ENCODE measurements at places on chromosomes 1 and 21.
A peak's percentile ranks its signal among the peaks of the same experiment; 100 is the strongest.

DNA sequence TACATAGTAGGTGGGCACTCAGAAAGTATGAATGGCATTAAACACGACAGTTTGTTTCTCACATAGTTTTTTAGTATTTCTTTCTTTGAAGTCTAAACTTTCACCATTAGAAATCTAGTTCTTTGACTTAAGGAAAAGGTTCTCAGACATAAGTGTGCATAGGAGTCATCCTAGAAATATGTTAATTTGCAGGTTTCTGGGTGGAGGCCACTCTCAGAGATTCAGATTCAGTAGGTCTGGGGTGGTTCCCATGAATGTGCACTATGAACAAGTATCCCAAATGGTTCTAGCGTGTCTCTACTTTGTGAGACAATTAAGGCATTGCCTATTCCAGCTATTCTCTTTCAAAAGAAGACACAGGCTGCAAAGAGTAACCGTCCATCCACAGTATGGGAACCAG is 119.3 kb downstream of the NGF start:
- DNase-seq: no peak

GRCh38 chr1:185477638-185478580 is 160.9 kb upstream of the IVNS1ABP start:
- no peak for DNase-seq

GRCh38 chr1:2594641-2595131 is 8.1 kb downstream of the PRXL2B start:
- DNase-seq: no peak

- DNase-seq: peak; percentile 99
These were observed 66.6 kb upstream of the LAPTM5 start for GRCh38 chr1:30823969-30824735.

- no peak for DNase-seq
These were observed 1.7 kb downstream of the RHOU start for GRCh38 chr1:228736844-228737445.

DNA sequence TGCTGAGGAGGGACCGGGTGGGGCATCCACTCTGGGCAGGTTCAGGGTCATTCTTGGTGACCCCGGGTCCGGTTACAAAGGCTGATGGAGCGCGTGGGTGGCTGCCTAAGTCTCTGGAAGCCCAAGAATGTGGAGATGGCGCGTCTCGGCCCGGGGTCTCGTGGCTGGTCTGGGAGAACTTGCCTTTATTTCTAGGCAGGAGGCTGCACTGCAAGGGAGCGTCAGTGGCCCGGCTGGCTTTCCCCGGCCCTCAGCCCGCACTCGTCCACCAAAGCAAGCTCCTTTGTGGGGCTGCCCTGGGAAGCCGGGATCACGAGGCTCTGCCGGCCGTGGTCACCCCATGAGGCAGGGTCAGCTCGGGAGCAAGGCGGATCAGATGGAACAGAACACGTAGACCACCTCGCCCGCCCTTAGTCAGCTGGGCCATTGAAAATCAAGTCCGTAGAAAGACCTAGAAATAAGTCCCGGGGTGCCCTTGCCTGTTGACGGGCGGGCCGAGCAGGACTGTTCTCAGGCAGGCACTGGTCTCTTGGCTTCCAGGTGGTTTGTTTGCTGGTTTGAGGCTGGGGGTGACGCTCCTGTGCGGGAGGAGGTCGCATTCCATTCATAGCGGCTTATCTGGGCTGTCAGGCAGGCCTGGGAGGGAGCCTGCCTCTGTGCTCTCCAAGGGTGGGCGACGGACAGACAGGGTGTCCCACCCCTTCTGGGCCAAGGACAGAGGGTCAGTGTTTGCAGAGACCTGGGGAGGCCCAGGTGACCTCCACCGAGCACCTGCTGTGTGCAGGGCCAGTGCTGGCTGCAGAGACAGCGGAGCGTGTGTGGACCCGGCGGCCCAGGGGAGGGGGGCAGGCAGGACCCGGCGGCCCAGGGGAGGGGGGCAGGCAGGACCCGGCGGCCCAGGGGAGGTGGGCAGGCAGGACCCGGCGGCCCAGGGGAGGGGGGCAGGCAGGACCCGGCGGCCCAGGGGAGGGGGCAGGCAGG is 25.8 kb downstream of the COL18A1 start:
- no peak for DNase-seq

GRCh38 chr1:31335007-31335406 is 37.9 kb downstream of the FABP3 start:
- peak; percentile 19 for DNase-seq

GRCh38 chr21:34517491-34518245 is 5.7 kb upstream of the KCNE1 start:
- DNase-seq: no peak

DNA sequence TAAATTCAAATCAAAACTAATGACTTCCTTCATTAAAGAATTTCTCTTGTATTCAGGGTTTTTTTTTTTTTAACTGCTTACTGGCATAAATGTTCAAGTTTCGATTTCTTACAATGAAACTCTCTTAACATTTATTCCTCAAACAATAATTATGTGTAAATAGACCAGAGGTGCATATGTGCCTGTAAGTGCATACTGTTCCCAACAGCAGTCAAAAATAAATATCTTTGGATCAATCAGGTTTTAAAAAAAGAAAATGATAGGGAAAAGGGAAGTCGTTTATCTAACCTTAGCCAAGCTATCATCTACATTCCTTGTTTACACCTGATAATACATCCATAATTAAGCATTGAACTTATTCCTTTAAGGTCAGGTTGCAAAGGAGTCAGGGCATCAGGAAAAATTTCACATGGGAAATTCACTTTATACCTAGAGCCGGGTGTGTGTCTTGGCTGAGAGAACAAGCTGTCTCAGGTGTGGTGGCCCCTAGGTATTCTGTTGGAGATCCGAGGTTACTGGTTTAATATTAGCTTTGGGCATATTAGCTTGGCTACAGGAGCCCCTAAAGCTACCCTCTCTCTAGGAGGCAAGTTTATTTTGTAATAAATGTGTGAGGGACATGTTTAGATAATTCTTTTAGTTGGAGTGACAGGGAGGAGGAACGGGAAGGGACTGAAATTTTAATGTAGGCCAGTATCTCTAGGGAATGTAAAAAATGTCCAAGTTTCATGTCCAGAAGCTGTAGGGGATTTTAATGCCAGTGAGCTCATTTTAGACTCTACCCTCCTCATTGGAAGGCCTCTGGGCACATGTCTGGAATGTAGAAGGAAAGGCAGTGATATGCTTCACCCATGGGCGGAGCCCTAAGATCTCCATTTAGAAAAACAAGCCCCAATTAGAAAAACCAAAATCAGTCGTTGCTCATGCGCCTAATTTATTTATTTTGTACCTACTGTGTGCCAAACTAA is 327.9 kb upstream of the PROX1 start:
- DNase-seq: no peak

DNA sequence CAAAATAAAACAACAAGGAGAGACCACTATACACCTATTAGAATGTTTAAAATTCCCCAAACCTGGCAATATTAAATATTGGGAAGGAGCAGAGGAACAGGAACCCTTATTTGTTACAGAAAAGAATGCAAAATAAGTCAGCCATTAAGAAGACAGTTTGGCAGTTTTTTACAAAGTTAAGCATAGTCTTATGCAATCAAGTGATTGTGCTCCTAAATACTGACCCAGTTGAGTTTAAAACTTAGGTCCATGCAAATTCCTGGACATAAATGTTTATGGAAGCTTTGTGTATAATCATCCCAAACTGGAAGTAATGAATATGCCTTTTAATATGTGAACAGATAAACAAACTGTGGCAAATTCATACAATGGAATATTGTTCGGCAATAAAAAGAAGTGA is 72.9 kb upstream of the RGS4 start:
- no peak for DNase-seq

GRCh38 chr1:239725933-239726332 is 339.6 kb downstream of the CHRM3 start:
- no peak for DNase-seq

DNA sequence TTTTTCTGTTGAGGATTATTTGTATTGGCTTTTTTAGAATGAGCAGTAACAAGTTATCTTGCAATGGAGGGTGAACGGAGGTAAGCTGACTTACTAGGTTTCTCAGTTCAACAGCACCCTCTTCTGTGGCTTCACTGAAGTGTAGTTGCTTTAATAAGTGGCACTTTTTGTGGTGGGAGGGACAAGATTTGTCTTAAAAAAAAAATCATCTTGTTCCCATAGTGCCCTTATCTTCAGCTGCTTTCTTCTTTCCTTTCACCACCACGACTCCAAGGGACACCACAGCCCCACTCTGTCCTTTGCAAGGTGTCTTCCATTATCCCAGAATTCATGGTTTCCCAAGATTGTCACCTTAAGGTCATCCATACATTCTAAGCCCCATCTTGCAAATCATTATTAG is 92.9 kb downstream of the PIGK start:
- DNase-seq: peak; percentile 76

GRCh38 chr1:26531651-26532131 is 2.1 kb downstream of the RPS6KA1 start:
- DNase-seq: no peak

- no peak for DNase-seq
These were observed 125.9 kb downstream of the DMRTB1 start for GRCh38 chr1:53585129-53585528.

DNA sequence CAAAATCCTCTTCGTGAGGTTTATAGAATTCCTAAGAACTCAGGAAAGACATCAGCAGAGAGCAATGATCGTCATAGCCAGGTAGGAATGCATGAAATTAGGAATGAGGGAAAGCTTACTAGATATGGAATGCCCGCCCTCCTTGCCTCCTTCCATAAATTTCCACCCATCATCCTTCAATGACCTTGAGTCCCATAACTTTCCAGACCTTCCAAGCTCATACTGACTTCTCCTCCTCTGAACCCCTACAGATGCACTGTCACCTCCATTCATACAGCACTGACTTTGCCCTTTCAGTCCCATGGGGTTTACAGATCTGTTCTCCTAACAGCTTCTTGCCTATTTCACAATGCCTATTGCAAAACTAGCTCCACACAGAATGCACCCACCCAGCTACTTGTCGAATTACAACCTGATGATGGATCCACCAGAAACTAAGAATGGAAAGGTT is 23.8 kb upstream of the PPP1R15B start:
- DNase-seq: no peak

GRCh38 chr1:21335750-21336224 is 45.5 kb upstream of the ECE1 start:
- no peak for DNase-seq

DNA sequence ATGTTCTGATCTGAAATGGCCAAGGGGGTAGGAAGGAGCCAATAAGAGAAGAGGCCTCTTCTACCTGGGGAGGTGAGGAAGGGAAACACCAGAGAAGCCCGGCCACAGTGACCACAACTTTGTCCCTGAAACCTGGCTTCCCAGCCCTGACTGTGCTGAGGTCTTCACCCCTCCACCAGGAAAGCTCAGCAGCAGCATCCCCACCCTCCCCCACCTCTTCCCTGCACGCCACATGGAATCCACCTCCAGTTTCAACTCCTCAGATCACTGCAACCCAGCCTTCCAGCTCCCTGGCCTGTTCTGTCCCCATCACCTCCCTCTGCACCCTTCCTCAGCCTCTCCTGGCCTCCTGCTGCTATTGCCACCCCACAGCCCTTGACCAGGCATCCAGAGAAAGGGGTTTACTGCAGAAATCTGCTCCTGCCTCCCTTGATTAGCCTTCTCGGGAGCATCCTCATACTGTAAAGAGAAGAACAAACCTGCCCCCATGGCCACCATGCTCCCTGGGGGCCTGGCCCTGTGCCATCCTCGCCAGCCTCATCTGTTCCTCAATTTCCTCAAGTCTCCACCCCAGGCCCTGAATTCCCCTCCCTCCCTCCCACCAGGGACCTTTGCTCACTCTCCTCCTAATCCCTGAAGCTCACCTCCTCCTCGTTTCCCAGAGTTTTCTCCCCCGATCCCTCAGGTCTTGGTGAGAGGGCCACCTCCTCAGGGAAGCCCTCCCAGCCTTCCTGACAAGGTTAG is 450.9 kb downstream of the MATN1 start:
- no peak for DNase-seq

DNA sequence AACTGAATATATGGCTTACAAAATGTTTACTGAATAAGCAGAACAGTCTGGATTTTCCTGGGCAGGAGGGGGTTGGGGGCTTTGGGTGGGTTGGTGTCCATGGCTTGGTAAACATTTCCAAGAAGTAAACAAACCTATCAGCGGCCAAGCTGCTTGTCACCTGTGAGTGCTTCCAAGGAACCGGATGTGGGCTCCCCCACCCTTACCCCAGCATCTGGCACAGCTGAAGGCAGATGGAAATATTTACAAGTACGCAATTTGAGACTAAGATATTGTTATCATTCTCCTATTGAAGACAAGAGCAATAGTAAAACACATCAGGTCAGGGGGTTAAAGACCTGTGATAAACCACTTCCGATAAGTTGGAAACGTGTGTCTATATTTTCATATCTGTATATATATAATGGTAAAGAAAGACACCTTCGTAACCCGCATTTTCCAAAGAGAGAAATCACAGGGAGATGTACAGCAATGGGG is at the start of gene CLCA1:
Gene CLCA1, plus strand, starts transcription at position 427 of the 477 bp plus-strand sequence. Its CDS starts 45 bp downstream, at position 472.
- DNase-seq: no peak

DNA sequence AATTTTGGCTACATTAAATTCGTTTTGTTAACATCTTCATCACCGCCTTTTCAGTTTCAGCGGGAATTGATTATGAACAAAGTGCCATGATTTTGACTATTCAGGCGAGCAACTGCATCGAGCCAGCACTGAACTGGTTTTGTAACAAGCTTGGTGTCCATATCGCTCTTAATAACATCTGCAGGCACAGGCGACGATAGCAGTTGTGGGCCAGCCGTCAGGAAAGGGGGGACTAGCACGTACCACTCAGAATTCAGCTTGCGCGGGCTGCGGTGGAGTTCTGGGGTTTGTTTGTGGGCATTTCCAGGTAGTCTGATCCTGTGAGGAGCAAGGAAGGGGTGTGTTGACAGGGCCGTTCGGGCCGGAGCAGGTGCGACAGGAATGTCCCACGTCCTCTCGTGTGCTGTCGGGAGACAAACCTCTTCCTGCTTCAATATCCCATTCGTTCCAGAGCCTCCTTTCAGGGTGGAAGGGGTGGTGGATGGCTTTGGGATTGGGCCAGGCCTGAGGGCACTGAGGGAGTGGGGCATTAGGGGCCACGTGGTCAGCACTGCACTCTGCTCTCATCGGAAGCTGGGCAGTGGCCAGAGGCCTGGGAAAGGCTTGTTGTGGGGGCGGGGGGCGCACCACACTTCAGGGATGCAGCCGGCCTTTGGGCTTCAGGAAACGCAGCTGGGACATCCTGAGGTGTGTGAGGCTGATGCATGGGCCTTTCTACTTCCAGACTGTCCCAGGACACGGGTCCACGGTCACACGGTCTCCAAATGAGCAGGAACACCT is 39.1 kb downstream of the SKI start:
- no peak for DNase-seq
